Testis (tissue), 5 donors: ENCODE measurements at places on chromosomes 4 and X. TPM values are rescaled to one million over a fixed set of nuclear protein-coding genes. Genes with fewer than 3 reads are reported as not detected.

The NSUN7 gene
- 18.7 TPM for total RNA-seq

The CYBB gene
- 4.2 TPM for total RNA-seq

- H3K27me3 ChIP-seq: no peaks in the 10 kb centered on the region
- H3K27ac ChIP-seq: no peak overlapping the region
- no peak overlapping the region for H3K4me3 ChIP-seq
- H3K36me3 ChIP-seq: no peaks in the 10 kb centered on the region
These were observed 1001.3 kb downstream of the CCSER1 start for GRCh38 chr4:91128519-91128918.

DNA sequence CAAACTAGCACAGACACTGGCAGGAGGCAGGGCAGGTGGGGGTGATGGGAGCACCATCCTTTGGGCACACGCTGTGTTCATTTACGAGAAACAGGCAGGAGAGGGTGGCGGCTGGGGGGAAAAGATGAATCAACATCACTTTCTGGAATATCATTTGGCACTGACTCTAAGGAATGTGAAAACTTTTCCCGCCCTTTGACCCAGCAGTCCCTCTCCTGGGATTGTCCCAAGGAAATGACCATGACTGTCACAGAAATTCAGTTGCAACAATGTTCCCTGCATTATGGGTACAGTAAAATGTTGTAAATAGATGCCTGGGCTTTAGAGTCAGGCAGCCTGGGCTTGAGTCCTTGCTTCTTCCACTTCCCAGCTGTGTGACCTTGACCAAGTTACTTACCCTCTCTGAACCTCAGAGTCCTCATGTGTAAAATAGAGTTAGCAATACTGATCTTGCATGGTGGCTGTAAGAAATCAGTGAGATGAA lies 58.6 kb downstream of the ABLIM2 start:
- H3K27ac ChIP-seq: peak overlapping the region; percentile 45
- DNase-seq: peak; percentile 31
- H3K36me3 ChIP-seq: no peaks in the 10 kb centered on the region
- H3K4me1 ChIP-seq: peaks cover 15% of the 10 kb centered on the region

DNA sequence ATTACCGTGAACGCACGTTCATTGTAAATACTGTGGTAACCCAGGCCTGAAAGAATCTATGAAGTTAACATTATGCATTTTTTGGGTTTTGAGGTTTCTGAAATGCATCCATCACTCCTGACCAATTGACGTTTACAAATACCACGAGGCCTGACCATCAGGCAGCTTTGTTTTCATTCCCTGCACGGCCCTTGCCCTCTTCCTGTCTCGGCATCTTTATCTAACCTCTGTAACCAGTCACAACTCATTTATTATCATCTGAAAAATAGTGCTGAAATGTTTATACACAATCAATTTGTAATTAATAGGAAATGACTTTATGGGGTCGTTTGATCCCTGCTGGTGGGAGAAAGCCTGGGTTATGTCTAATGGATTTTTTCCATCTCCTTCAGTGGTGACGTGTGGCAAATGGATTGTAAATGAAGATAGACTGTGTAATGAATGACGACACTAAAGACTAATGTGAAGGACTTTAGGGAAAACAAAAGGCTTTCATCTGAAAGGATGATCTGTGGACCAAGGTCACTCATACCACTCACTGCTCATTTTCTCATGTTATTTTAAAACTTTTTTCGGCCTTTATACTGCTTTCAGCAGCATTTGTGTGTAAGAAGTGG lies 102.7 kb upstream of the SORBS2 start:
- no peak for DNase-seq
- no peaks in the 10 kb centered on the region for H3K36me3 ChIP-seq
- no peaks in the 10 kb centered on the region for H3K27me3 ChIP-seq
- H3K4me3 ChIP-seq: no peak overlapping the region
- H3K4me1 ChIP-seq: no peaks in the 10 kb centered on the region
- H3K27ac ChIP-seq: no peak overlapping the region

GRCh38 chrX:16671005-16671404 lies 21.0 kb downstream of the S100G start:
- no peak overlapping the region for H3K4me3 ChIP-seq
- no peaks in the 10 kb centered on the region for H3K27me3 ChIP-seq
- peak; percentile 19 for DNase-seq
- H3K27ac ChIP-seq: no peak overlapping the region
